Activated CD4-positive, alpha-beta memory T cell treated with anti-CD3 and anti-CD28 coated beads for 36 hours (primary cell): ENCODE measurements at places on chromosomes 4 and X. TPM values are rescaled to one million over a fixed set of nuclear protein-coding genes. Genes with fewer than 3 reads are reported as not detected.

GRCh38 chrX:71103110-71103983, 3.2 kb downstream of the CXorf65 start:
- no peaks in the 10 kb centered on the region for H3K27me3 ChIP-seq
- peak; percentile 71 for DNase-seq
- peaks cover 27% of the 10 kb centered on the region for H3K36me3 ChIP-seq
- peak overlapping the region; percentile 83 for H3K27ac ChIP-seq

DNA sequence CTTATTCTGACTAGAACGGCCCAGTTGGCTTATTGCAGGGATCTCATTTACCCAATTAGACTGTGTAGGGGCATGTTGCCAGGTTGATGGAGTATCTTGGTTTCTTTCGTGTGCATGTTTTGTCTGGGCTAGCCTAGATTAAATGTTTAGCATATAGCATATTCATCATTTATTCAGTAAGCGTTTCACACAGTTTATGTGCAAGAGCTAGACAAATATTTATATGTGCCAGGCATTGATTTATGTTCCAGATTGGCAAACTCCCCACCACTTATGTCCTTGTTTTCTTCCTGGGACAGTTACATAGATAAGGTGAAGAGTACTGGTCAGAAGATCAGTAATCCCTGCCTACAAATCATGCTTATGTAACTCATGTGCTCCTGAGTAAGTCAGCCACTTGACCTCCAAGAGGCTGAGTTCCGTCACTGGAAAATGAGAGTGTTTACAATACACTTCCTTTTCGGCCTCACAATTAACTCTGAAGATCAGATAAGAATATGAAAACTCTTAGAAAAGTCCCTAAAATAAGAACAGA, 57.2 kb downstream of the RUFY3 start:
- DNase-seq = no peak
- no peak overlapping the region for H3K27ac ChIP-seq
- H3K4me3 ChIP-seq = no peak overlapping the region
- H3K4me1 ChIP-seq = no peaks in the 10 kb centered on the region
- no peaks in the 10 kb centered on the region for H3K36me3 ChIP-seq

- no peak for DNase-seq
- H3K4me3 ChIP-seq = peak overlapping the region; percentile 12
- peaks cover 26% of the 10 kb centered on the region for H3K36me3 ChIP-seq
- H3K4me1 ChIP-seq = peaks cover 49% of the 10 kb centered on the region
- H3K27me3 ChIP-seq = no peaks in the 10 kb centered on the region
Measured at GRCh38 chrX:41350976-41351569, 17.1 kb downstream of the DDX3X start.

GRCh38 chr4:101970547-101971155, 180.1 kb downstream of the BANK1 start:
- no peak overlapping the region for H3K4me3 ChIP-seq
- H3K4me1 ChIP-seq = no peaks in the 10 kb centered on the region
- peaks cover 7% of the 10 kb centered on the region for H3K27me3 ChIP-seq
- H3K27ac ChIP-seq = no peak overlapping the region

DNA sequence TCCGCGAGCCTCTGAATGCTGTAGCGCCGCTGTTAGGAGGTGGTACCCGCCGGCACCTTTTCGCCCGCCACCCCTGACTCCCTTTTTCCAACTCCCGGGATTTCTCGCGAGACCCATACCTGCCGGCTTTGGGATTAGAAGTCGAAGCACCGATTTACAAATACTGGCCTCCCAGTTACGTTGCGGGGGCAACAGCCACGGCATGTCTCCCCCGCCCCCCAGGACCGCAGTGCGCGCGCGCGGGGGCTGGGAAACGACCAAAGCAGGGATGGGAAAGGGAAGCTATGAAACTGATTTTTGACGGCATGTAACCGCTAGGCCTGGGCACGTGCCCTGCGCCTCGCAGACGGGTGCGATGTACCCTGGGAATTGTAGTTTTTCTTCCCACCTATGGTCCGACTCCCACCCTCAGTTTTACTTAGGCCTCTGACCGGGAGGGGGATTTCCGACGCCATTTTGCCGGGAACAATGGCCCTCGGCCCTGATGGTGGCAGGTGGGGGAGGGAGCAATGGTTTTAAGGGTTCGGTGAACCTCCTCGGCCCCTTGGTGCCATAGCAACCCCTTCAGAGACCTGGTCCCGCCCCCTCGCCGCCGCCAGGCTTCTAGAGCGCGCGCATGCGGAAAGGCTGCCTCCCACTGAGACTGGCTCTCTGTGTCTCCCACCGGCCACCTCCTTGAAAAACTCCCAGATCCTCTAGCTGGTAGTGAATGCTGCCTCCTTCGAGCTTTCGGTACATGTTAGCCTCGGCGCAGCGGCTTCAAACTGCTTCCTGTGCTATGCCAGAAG, 772 bp upstream of the WNK3 start:
- H3K4me3 ChIP-seq = peak overlapping the region; percentile 75
- peaks cover 19% of the 10 kb centered on the region for H3K4me1 ChIP-seq
- H3K27me3 ChIP-seq = peaks cover 28% of the 10 kb centered on the region
- H3K27ac ChIP-seq = no peak overlapping the region
- no peaks in the 10 kb centered on the region for H3K36me3 ChIP-seq

GRCh38 chrX:31217084-31217483, 145.2 kb upstream of the FTHL17 start:
- no peak overlapping the region for H3K27ac ChIP-seq
- DNase-seq = no peak
- no peaks in the 10 kb centered on the region for H3K27me3 ChIP-seq
- no peaks in the 10 kb centered on the region for H3K4me1 ChIP-seq
- H3K36me3 ChIP-seq = no peaks in the 10 kb centered on the region
- no peak overlapping the region for H3K4me3 ChIP-seq

- no peaks in the 10 kb centered on the region for H3K36me3 ChIP-seq
- no peak overlapping the region for H3K27ac ChIP-seq
- no peaks in the 10 kb centered on the region for H3K4me1 ChIP-seq
- H3K4me3 ChIP-seq = no peak overlapping the region
- peaks cover 2% of the 10 kb centered on the region for H3K27me3 ChIP-seq
- no peak for DNase-seq
Measured at GRCh38 chr4:109157205-109157604, 145.3 kb downstream of the COL25A1 start.

DNA sequence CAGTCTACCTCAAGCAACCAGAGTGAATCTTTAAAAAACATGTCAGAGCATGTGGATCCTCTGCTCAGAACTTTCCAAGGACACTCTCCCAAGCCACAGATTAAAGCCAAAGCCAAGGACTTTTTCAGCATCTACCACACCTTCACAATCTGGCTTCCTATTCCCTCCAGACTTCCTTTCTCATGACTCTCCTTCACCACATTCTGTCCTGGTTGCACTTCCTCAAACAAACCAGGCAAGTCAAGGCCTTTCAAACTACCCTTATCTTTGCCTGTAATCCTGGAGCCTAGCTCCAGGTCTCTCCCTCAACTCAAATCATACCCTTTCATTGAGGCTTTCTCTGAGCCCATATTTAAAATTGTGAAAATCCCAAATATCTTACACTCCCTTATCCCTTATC, 191.6 kb upstream of the GALNTL6 start:
- no peaks in the 10 kb centered on the region for H3K27me3 ChIP-seq
- H3K4me3 ChIP-seq = no peak overlapping the region

- H3K4me3 ChIP-seq = no peak overlapping the region
- no peaks in the 10 kb centered on the region for H3K36me3 ChIP-seq
- H3K27ac ChIP-seq = no peak overlapping the region
- H3K4me1 ChIP-seq = no peaks in the 10 kb centered on the region
Measured at GRCh38 chr4:10810411-10810810, 125.8 kb upstream of the CLNK start.

- H3K4me3 ChIP-seq = no peak overlapping the region
- peaks cover 11% of the 10 kb centered on the region for H3K36me3 ChIP-seq
- DNase-seq = peak; percentile 63
- peaks cover 27% of the 10 kb centered on the region for H3K4me1 ChIP-seq
Measured at GRCh38 chr4:83083925-83084475, 30.5 kb downstream of the PLAC8 start.

- H3K36me3 ChIP-seq = no peaks in the 10 kb centered on the region
- H3K4me1 ChIP-seq = no peaks in the 10 kb centered on the region
- no peak for DNase-seq
- H3K27me3 ChIP-seq = peaks cover 2% of the 10 kb centered on the region
- H3K27ac ChIP-seq = no peak overlapping the region
Measured at GRCh38 chrX:149275836-149276235, 229.3 kb downstream of the IDS start.

- H3K36me3 ChIP-seq = peaks cover 26% of the 10 kb centered on the region
- no peaks in the 10 kb centered on the region for H3K27me3 ChIP-seq
- DNase-seq = no peak
- no peak overlapping the region for H3K27ac ChIP-seq
- peaks cover 11% of the 10 kb centered on the region for H3K4me1 ChIP-seq
- H3K4me3 ChIP-seq = no peak overlapping the region
Measured at GRCh38 chr4:48504352-48504751, 14.3 kb downstream of the ZAR1 start.

DNA sequence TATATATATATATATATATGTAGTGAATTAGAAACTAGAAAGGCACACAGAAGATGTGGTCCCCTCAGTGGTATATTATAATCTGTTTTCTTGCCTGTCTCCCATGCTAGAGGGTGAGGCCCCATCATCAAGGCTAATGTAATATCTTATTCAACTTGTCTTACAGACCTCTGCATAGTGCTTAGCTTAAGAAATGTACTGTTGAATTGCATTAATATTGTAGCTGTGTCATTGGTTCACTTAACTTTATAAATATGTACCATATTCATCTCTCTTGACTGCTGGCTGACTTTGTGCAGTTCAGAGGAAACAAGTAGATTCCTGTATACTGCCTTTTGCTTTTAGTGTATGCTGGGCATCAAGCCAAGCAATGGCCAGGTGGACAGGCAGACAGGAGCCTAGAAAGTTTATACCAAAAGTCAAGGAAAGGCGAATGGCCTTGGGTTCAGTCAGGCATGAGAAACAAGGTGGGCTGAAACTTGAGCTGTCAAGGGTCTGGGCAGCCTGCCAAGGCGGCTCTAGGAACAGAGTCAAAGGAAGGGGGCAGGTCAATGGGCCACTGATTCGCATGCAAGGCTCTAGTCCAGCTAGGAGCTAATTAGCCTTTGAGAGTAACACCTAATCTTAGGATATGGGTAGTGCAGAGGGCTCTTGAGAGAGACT, 78.8 kb upstream of the LEF1 start:
- H3K27me3 ChIP-seq = no peaks in the 10 kb centered on the region
- no peak overlapping the region for H3K27ac ChIP-seq
- no peak overlapping the region for H3K4me3 ChIP-seq
- peaks cover 7% of the 10 kb centered on the region for H3K4me1 ChIP-seq
- H3K36me3 ChIP-seq = peaks cover 2% of the 10 kb centered on the region
- DNase-seq = no peak

- no peak overlapping the region for H3K27ac ChIP-seq
- no peak overlapping the region for H3K4me3 ChIP-seq
- H3K27me3 ChIP-seq = no peaks in the 10 kb centered on the region
- no peak for DNase-seq
- peaks cover 7% of the 10 kb centered on the region for H3K36me3 ChIP-seq
Measured at GRCh38 chr4:143558286-143558685, 44.8 kb downstream of the SMARCA5 start.

DNA sequence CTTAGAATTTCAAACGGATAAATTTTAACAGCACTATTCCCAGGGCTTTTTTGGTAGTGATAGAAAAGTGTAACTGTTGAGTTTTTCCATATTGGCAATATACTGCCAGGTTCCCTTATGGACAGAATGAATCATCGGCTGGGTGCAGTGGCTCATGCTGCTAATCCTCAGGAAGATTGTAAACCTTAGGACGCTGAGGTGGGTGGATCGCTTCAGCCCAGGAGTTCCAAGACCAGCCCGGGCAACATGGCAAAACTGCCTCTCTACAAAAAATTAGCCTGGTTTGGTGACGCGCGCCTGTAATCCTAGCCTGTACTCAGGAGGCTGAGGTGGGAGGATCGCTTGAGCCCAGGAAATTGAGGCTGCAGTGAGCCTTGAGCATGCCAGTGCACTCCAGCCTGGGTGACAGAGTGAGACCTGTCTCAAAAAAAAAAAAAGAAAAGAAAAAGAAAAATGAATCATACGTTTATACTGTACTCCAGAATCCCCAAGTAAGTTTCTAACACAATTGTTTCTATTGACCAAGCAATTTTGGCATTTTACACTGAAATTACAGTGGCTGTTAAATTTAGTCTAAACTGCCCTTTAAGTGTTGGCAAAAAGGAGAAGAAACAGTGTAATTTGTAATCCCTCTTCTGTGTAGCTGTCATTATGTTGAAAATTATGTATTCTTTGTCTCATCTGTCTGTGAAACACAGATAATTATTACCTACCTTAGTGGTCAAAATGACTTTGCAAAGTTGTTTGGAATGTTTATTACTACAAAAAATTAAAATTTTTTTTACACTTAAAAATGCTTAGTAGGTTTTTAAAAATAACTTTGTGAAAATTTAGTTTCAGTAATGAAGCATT, 1.8 kb downstream of the SLC30A9 start:
- H3K27ac ChIP-seq = no peak overlapping the region
- peaks cover 4% of the 10 kb centered on the region for H3K36me3 ChIP-seq
- peaks cover 28% of the 10 kb centered on the region for H3K4me1 ChIP-seq

- no peak overlapping the region for H3K27ac ChIP-seq
- no peak overlapping the region for H3K4me3 ChIP-seq
Measured at GRCh38 chr4:38591617-38592337, 72.2 kb upstream of the KLF3 start.

- no peak overlapping the region for H3K27ac ChIP-seq
- no peaks in the 10 kb centered on the region for H3K36me3 ChIP-seq
- DNase-seq = peak; percentile 35
Measured at GRCh38 chr4:52856801-52857200, 5.3 kb upstream of the RASL11B start.

The CHRDL1 gene
- total RNA-seq = not detected

The SSX2 gene
- total RNA-seq = not detected

The TNIP2 gene
- total RNA-seq = 74.2 TPM

The SOD3 gene
- not detected for total RNA-seq

The PPP1R2C gene
- not detected for total RNA-seq

The SLC4A4 gene
- 0.51 TPM for total RNA-seq

The MYL5 gene
- 12.4 TPM for total RNA-seq

The OTUD5 gene
- 83.4 TPM for total RNA-seq

The ATOH1 gene
- total RNA-seq = not detected

The CCNB3 gene
- 0.90 TPM for total RNA-seq
